ENCODE measurements at places on chromosomes 2 and 18. TPM values are rescaled to one million over a fixed set of nuclear protein-coding genes. Genes with fewer than 3 reads are reported as not detected.

GRCh38 chr2:240292035-240292574 lies 143.4 kb upstream of the GPC1 start:
- no peak for DNase-seq

DNA sequence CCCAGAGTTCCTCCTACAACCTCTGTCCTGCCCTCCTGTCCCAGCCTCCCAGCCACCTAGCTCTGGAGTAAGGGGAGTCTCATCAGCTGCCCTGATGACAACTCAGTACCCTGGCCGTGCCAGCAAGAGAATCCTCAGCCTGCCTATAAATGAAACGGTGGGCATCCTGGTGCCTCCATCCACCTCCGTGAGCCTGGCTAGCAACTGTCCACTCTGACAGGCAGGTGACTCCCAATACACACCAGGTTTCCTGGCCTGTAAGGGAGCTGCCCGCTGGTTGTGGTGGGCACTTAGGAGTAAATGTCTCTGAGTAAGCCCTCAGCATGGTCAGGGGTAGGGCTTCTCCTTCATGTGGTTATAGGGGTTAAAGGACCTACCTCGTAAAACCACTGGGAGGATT lies 81.5 kb downstream of the XDH start:
- DNase-seq = no peak

GRCh38 chr2:12120281-12121150 lies 374.1 kb downstream of the LPIN1 start:
- no peak for DNase-seq

The BOLL gene
- not detected for total RNA-seq

The PSMA8 gene
- not detected for total RNA-seq

The PDE11A gene
- 2.5 TPM for total RNA-seq
